ENCODE measurements at places on chromosomes 5 and 9.
A peak's percentile ranks its signal among the peaks of the same experiment; 100 is the strongest.

GRCh38 chr9:133187561-133188005 lies 21.5 kb downstream of the OBP2B start:
- no peak for DNase-seq

GRCh38 chr5:99243111-99243510 lies 314.3 kb upstream of the CHD1 start:
- DNase-seq = no peak

DNA sequence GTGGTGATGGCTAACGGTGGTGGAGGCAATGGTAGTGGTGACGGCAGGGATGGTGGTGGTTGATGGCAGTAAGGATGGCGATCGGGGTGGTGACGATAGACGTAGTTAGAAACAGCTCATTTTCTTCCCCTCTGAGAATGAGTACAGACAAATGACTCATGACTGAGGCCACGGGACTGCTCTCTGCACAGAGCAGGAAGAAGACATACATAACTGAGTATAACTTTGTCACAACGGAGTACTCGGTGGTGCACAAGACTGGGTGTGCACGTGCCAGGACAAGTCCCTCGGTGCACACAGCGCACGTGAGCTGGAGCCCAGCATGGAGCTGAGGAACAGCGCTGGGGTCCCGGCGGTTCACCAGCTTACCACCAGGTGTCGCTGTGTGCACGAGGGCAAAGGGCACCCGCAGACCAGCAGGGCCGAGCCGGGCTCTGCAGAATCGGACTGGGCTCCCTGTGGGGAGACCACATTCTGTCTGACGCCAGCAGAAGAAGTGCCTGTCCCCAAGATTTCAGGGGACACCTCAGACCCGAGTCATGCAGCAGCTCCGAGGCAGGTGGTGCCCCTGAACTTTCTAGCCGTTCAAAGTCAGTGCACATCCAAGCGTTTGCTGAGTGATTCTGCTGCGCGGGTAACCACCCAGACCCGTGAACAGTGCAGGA lies 188.6 kb downstream of the FSTL4 start:
- peak; percentile 32 for DNase-seq

DNA sequence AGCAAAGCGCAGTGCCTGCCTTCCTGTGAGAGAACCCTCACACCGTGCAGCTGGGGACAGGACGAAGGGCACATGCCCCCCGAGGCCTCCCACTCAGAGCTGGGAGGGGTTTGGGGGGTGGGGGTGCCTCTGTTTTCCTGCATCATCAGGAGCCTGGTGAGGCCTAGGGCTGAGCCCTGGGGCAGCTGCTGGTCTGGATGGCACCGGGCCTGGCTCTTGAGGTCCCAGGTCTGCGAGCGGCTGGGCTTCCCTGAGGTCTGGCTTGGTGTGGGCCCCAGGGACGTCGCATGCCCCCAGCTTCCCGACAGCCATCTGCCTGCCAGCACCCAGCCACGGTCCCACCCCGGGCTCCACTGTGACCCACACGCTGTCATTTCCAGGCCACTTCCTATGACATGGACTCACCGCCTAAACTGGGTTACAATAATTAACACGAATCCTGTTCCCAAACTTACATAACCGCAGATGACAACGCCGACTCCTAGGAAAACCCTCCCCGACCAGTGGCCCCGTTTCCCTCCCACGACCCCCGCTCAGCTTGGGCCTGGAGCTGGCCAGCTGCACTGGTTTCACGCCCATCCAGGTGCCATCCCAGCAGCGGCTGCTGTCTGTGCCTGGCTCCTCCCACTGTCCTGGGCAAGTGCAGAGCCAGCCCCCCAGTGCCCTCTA lies 8.7 kb downstream of the NACC2 start:
- DNase-seq = no peak

Measured in Jurkat, Clone E6-1 (cell line).